Left lung (tissue), 14 donors: ENCODE measurements at places on chromosomes 12 and 14. TPM values are rescaled to one million over a fixed set of nuclear protein-coding genes. Genes with fewer than 3 reads are reported as not detected.

GRCh38 chr12:49823951-49824350 lies 4.3 kb downstream of the NCKAP5L start:
- DNase-seq, result no peak

DNA sequence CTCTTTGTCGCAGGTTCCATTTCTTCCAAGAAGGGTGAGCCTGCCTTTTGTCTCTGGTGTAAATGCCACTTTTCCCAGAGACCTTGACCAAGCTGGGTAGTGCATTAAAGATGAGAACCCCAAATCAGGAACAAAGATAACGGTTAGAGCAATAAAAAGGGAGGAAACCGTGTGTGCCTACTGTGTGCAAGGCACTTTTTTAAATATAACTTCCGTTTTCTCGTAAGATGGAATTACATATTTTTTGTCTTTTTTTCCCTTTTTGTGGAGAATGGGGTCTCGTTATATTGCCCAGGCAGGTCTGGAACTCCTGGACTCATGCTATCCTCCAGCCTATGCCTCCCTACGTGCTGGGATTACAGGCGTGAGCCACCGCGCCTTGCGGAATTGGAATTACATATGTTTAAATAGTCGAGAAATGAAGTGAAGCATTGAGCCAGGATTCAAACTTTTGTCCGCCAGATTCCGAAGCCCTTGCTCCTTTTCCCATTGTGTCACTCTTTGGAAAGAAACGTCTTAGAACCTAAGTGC lies 506 bp upstream of the NABP2 start:
- no peak for DNase-seq

CATSPERB gene
- 1.3 TPM for total RNA-seq

DNA sequence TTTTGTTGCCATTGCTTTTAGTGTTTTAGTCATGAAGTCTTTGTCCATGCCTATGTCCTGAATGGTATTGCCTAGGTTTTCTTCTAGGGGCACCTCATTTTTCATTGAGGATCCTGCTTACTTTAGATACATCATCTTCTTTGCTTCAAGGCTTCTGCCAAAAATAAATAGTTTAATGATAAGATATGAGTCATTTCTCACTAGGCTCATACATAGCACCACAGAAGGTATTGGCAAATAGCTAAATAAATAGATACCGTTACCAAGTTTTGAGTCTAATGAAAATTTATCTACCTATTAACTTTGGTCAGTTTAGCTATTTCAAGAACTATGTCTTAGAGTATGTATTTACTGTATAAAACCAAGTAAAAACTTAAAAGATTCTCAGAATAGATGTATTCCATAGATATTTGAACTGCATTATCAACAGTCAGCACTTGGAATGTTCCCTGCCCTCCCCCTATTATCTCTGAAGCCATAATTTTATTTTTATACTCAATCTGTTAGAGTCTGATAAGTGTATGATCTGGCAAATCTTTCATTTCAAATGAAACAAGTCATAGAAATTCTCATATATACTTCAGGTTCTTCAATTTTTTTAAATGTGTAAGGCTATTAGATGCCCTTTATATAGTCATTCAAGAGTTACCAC lies 310.2 kb downstream of the CCDC91 start:
- no peak for DNase-seq
